ENCODE measurements at places on chromosomes 1 and 21. TPM values are rescaled to one million over a fixed set of nuclear protein-coding genes. Genes with fewer than 3 reads are reported as not detected.

The MIER1 gene
- total RNA-seq, result 60.1 TPM

The HAO2 gene
- total RNA-seq, result not detected

DNA sequence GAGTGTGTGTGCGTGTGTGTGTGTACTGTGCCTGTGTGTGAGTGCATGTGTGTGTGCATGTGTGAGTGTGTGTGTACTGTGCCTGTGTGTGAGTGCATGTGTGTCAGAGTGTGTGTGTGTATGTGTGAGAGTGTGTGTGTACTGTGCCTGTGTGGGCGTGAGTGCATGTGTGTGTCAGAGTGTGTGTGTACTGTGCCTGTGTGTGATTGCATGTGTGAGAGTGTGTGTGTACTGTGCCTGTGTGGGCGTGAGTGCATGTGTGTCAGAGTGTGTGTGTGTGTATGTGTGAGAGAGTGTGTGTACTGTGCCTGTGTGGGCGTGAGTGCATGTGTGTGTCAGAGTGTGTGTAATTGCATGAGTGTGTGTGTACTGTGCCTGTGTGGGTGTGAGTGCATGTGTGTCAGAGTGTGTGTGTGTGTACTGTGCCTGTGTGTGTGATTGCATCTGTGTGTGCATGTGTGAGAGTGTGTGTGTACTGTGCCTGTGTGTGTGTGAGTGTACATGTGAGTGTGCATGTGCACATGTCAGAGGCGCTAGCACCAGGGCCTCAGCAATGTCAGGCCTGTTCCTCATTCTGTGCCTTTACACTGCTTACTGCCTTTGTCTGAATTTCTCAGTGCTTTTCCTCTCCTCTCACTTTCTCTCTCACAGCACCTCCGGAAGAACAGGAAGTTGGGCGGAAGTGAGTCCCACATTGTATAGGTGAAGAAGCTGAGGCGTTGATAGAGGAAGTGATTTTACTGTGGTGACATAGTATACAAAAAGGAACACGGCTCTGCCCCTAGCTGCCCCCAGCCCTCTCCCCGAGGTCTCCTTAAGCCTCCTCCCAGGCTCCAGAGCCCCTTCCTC, 4.9 kb downstream of the SLC5A9 start:
- H3K4me3 ChIP-seq, result no peak overlapping the region
- peak; percentile 4 for DNase-seq
- no peaks in the 10 kb centered on the region for H3K4me1 ChIP-seq

DNA sequence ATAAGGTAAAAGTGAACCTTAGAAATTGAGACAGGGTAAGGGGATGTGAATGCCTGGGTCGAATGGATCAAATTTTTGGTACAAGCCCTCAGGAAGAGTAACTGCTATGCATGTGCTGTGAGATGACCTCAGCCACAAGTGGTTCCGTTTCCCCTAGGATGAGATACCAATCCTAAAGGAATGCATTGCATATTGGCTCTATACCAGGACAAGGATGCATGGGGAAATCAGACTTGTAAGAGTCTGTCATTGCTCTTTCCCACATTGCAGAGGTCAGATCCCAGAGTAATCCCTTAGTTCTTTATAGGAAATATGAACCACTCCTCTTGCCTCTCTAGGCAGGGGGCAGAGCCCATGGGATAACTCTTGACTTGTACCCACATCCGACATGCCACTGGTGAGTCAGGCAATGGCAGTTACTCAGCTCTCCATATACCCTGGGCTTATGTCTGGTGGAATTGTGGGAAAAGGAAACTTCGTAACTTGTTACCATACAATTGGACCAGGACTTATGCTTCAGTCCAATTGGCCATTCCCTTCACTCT, 428.3 kb upstream of the ZRANB2 start:
- H3K27ac ChIP-seq, result no peak overlapping the region
- DNase-seq, result no peak
- H3K36me3 ChIP-seq, result peaks cover 3% of the 10 kb centered on the region
- no peaks in the 10 kb centered on the region for H3K4me1 ChIP-seq

DNA sequence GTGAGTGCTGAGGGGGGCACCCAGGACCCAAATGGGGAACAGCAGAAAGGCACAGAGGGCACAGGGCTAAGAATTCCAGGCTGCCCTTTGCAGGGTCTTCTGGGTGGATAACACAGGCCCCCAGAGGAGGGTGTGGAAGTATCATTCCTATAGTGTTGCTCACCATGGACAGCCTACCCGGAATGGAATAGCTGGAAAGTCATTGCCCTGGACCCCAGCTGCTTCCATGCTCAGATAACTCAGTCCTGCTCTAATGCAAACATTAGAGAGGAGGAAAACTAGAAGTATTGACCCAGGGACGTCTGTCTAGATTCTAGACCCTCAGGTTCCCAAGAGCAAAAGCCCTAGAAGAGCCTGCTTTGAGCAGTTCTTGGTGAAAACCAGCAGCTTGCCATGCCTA, 24.7 kb downstream of the SLC6A17 start:
- no peaks in the 10 kb centered on the region for H3K36me3 ChIP-seq
- no peaks in the 10 kb centered on the region for H3K4me1 ChIP-seq
- H3K4me3 ChIP-seq, result no peak overlapping the region

DNA sequence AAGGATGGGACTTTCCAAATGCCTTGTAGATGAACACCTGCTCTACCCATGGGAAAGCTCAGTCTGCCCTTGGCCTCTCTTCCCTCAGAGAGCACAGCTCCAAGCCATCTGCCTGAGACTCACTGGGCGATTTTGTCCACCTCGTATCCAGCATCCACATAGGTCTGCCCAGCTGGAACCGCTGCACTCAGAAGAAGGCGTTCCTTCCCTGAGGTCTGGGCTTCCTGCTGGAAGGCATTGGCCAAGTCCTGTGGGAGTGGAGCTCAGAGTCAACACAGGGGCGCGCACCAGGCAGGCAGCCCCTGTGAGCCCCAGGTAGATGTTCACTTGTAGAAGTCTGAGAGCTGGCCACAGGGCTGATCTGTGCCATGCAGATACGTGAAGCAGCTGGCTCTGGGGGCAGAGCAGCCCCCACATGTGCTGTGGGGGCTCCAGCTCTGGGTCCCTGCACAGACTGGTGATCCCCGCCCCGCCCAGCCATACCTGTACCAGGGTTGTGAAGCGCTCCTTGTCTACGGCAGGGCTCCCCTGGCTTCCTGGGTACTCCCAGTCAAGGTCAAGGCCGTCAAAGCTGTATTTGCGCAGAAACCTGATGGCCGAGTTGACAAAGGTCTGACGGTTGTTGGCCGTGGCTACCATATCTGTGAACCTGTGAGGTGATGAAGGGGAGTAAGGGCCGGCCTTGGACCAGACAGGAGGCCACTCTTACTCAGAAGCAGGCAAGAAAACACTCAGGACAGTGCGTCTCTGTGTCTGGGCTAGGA, 6.3 kb downstream of the CHIT1 start:
- no peaks in the 10 kb centered on the region for H3K4me1 ChIP-seq
- no peak for DNase-seq
- H3K36me3 ChIP-seq, result no peaks in the 10 kb centered on the region
- no peak overlapping the region for H3K27ac ChIP-seq
- H3K4me3 ChIP-seq, result no peak overlapping the region

GRCh38 chr21:31830701-31831100, 42.1 kb upstream of the HUNK start:
- H3K27ac ChIP-seq, result no peak overlapping the region
- no peak for DNase-seq
- H3K4me1 ChIP-seq, result no peaks in the 10 kb centered on the region
- no peak overlapping the region for H3K4me3 ChIP-seq
- H3K36me3 ChIP-seq, result no peaks in the 10 kb centered on the region
- no peaks in the 10 kb centered on the region for H3K27me3 ChIP-seq

- no peaks in the 10 kb centered on the region for H3K27me3 ChIP-seq
- no peak for DNase-seq
- H3K4me3 ChIP-seq, result no peak overlapping the region
- no peaks in the 10 kb centered on the region for H3K36me3 ChIP-seq
Observed at GRCh38 chr1:176919386-176920378, 244.8 kb downstream of the ASTN1 start.

- no peaks in the 10 kb centered on the region for H3K36me3 ChIP-seq
- no peak for DNase-seq
- H3K4me1 ChIP-seq, result no peaks in the 10 kb centered on the region
- H3K4me3 ChIP-seq, result no peak overlapping the region
- H3K27ac ChIP-seq, result no peak overlapping the region
Observed at GRCh38 chr1:203112475-203112874, 15.1 kb upstream of the ADORA1 start.

Measured in activated T-cell treated with anti-CD3 and anti-CD28 coated beads, Interleukin-2, amount 50 U/mL, for 72 hours (primary cell).